BJ (cell line): ENCODE measurements at places on chromosomes 6 and 20.

GRCh38 chr20:32635764-32636163 lies 38.0 kb downstream of the C20orf203 start:
- no peak for DNase-seq

DNA sequence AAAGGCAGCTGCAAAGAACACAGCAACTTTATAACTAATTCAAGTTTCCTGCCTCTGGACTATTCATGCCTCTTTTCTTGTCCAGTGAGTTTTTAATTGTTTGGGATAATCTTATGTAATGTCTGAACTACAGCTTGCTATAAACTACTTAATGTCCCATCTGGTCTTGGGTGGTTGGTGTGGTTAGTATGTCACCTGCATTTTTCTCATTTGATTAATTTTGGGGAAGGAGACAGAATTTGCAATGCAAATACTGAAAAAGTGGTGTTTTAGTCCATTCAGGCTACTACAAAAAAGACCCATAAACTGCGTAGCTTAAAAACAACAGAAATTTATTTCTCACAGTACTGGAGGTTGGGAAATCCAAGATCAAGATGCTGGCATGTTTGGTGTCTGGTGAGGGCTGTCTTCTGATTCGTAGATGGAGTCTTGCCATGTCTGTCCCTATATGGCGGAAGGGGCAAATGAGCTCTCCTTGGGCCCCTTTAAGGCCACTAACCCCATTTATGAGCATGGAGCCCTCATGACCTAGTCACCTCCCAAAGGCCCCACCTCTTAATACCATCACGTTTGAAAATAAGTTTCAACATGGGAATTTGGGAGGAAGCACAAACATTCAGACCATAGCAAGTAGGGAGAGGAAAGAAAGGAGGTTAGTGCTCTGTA lies 22.4 kb downstream of the RNF8 start:
- DNase-seq = no peak

- DNase-seq = no peak
Observed at GRCh38 chr20:33480048-33480447, 9.8 kb upstream of the CBFA2T2 start.

GRCh38 chr6:113529196-113529595 lies 327.9 kb upstream of the MARCKS start:
- DNase-seq = no peak

DNA sequence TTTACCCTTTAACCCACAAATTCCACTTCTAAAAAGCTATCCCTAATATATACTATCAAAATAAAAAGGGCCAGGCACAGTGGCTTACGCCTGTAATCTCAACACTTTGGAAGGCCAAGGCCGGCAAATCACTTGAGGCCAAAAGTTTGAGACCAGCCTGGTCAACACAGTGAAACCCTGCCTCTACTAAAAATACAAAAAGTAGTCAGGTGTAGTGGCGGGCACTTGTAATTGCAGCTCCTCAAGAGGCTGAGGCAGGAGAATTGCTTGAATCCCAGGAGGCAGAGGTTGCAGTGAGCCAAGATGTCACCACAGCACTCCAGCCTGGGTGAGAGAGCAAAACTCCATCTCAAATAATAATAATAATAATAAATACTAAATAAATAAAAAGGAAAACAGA lies 82.5 kb downstream of the TRIM27 start:
- DNase-seq = no peak

- no peak for DNase-seq
Observed at GRCh38 chr6:56188429-56188828, 59.0 kb downstream of the COL21A1 start.

DNA sequence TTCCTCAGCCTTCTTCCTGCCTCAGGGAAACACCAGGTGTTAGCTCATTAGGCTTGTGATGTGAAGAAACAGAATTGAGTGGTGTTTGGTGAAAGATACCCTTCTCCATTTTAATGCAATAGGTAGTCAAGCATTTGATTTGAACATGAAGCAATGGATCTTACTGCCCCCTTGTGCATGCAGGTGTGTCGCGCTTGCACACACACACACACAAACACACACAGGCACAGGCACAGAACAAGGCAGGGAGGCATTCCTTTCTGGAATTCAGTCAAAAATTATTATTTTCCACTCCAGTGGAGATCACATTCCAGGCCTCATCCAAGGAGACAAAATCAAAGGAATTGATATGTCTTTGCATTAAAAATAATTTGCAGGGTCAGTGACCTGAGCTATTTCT lies 667.0 kb upstream of the MARCKS start:
- no peak for DNase-seq

GRCh38 chr6:167892835-167893815 lies 66.4 kb downstream of the AFDN start:
- no peak for DNase-seq

DNA sequence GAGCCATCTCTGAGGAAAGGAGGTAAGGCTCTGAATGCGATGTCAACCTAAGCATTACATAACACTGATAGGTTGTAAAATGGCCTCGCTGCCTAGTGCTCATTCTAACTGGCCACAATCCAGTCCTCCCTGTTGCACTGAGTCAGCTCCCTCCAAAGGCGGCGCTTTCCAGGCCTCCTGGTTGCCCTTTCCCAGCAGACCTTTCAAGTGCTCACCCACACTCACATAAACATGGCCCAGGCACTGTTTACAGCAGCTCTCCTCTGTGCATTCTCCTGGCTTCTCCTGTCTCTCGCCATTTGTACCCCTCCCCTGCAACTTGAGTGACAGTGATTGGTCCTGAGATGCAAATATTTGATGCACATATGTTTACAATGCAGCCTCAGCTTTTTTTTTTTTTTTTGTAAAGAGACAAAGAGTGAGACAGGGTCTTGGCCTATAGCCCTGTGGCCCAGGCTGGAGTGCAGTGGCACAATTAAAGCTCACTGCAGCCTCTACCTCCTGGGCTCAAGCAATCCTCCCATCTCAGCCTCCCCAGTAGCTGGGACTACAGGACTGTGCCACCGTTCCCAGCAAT lies 36.8 kb upstream of the PRND start:
- no peak for DNase-seq
